T-helper 22 cell (primary cell): ENCODE measurements at places on chromosomes 6 and 20.

- no peak for DNase-seq
These were observed 18.3 kb downstream of the VAPB start for GRCh38 chr20:58407201-58407873.

DNA sequence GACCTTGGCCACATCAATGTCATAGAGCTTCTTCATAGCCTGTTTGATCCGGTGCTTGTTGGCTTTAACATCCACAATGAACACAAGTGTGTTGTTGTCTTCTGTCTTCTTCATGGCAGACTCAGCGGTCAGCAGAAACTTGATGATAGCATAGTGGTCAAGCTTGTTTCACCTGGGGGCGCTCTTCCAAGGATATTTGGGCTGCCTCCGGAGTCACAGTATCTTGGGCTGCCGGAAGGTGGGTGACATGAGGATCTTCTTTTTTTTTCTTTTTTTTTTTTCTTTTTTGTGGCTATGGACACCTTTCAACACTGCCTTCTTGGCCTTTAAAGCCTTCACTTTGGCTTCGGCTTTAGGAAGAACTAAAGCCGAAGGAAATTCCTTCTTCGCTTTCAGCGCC lies 244.6 kb downstream of the GJA1 start:
- no peak for DNase-seq

DNA sequence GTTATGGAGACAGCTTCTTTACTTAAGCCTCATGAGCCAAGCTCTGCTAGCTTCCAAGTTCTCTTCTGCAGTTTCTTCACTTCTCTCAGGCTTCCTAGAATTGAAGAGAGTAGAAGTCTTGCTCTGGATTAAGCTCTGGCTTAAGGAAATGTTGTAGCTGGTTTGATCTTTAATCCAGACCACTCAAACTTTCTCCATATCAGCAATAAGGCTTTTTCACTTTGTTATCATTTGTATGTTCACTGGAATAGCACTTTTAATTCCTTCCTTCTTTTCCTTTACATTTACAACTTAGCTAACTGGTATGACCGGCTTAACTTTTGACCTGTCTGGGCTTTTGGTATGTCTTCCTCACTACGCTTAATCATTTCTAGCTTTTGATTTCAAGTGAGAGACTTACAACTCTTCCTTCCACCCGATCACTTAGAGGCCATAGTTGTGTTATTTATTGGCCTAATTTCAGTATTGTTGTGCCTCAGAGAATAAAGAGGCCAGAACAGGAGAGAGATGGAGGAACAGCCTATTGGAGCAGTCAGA lies 236.6 kb upstream of the BMP2 start:
- DNase-seq = no peak

DNA sequence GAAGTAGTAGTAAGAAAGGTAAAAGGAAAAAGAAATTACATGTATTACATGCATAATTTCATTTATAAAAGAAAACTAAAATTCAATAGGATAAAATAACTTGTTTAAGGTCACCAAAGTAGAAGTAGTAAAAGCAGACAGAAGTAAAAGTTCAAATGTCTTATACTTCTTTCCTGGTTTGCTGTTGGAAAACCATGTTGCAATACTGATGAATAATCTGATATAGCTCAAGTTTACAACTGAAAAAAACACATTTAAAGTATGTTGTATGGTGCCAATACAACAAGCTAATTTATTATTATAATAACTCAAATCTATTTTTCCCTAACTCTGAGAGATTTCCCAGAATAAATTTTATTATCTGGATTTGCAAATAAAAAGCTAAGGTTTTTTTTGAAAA lies 78.3 kb downstream of the PHIP start:
- no peak for DNase-seq

- no peak for DNase-seq
These were observed 107.0 kb downstream of the CD83 start for GRCh38 chr6:14224359-14225103.
